ENCODE measurements at places on chromosomes 3 and 15.

DNA sequence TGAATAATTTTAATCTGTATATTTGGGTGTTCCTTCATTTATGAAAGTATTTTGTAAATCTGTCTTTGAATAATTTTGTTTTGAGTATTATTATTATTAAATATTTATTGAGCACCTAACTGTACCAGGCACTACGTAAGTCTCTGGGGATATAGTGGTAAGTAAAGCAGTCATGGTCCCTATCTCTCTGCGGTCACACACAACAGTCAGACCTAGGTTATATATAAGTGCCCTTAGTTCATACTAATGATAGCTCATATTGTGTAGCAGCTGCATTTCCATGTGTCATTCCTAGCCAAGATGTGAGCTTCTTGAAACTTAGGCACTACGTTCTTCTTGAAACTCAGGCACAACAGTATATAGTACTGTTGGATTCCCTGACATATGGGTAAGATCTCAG lies 12.4 kb downstream of the NKTR start:
- DNase-seq, result no peak

- no peak for DNase-seq
These were observed 56.3 kb upstream of the ICE2 start for GRCh38 chr15:60535265-60535664.

DNA sequence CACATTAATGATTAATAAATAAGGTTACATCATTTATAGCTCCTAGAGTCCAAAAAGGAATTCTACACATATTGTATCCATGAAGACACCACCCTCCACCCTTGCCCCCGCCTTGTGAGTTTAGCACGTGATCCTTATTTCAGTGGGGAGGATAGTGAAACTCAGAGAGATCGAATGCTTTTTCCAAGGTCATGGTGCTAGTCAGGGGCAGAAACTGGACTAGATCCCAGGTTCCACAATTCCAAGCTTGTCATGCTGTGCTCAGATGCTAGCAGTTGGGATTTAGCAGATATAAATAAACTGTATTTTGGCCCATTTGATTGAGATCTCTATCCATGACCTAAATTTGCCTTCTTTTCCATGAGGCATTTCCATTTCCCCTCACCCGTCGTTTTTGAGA lies 227.4 kb upstream of the THRB start:
- no peak for DNase-seq

DNA sequence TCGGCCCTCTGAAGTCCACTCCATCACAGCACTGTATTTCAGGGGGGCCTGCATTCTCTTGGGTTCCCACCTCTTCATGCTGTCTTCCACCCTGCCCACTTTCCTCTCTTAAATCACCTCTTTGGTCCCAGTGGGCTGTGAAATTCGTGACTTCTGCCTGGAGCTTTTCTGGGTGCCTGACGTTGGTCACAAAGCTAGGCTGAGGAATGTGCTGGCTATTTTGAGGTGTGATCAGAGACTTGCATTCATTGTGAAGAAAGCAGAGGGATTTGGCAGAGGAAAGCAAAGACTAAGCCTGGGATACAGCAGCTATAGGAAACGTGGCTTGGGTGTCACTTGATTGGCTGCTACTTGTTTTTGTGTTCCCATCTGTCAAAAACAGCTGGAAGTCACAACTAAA lies 202.5 kb downstream of the SATB1 start:
- DNase-seq, result no peak

- no peak for DNase-seq
These were observed 35.8 kb upstream of the LRTM1 start for GRCh38 chr3:54963641-54964040.

DNA sequence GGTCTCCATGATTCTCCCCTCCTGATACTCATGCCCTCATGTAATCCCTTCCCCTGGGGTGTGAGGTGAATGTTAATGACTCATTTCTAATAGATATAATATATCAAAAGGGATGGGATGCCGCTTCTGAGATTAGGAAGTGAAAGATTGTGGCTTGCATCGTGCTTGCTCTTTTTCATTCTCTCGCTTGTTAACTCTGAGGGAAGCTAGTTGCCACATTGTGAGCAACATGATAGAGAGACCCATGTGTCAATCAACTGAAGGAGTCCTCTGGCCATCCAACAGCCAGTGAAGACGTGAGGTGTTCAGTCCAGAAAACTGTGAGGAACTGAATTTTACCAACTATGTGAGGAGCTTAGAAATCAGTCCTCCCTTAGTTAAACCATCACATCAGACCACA lies 28.9 kb upstream of the DRD3 start:
- DNase-seq, result no peak

- DNase-seq, result no peak
These were observed 888.3 kb downstream of the TUSC7 start for GRCh38 chr3:117597865-117598264.

DNA sequence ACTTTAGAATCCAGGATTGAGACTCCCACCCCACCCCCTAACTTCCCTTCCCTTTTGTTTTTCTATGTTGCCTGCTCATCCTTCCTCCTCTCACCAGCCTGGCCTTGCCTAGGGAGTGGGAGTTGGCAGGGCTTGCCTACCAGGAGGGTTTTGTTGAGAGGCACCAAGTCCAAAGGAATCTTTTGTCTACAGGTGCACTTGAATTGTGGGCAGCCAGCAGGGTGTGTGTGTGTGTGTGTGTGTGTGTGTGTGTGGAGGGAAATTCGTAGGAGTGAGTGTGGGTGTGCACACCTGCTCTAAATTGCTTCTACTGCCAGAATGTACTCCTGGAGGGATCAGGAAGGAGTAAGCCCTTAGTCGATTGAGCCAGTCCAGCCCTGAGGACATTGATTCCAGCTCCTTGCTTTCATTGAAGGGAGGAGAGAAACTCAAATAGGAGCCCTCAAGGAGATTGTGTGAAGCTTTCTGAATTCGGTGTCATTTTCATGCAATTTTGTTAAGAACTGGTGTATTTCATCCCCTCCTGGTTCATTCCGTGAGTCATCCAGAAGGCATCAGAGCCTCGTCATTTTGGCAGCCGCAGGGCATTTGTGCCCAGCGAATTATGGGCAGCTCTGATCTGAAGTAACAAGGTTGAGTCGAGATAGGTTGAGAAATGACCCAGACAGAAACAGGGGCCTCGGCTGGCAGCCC lies 112.1 kb downstream of the SLCO3A1 start:
- DNase-seq, result no peak

DNA sequence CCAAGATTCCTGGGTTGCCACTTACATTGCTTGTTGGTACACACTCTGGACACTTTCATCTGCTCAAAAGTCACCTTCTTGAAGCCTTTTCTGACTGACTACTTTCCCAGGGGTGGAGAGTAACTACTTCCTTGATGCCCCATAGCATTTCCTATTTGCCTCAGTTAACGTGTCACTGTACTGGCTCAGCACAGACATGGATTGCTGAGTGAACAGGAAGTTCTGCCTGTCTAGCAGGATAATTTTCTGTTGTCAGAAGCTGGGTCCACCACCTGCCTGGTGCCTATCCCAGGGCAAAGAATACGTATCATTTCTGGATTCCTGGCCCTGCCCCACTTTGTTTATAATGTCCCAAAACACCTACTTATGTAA lies 15.3 kb upstream of the ABHD17C start:
- DNase-seq, result no peak

- DNase-seq, result no peak
These were observed 113.9 kb downstream of the DGKG start for GRCh38 chr3:186247821-186248814.

GRCh38 chr3:128867200-128868125 lies 12.0 kb upstream of the ACAD9 start:
- no peak for DNase-seq

DNA sequence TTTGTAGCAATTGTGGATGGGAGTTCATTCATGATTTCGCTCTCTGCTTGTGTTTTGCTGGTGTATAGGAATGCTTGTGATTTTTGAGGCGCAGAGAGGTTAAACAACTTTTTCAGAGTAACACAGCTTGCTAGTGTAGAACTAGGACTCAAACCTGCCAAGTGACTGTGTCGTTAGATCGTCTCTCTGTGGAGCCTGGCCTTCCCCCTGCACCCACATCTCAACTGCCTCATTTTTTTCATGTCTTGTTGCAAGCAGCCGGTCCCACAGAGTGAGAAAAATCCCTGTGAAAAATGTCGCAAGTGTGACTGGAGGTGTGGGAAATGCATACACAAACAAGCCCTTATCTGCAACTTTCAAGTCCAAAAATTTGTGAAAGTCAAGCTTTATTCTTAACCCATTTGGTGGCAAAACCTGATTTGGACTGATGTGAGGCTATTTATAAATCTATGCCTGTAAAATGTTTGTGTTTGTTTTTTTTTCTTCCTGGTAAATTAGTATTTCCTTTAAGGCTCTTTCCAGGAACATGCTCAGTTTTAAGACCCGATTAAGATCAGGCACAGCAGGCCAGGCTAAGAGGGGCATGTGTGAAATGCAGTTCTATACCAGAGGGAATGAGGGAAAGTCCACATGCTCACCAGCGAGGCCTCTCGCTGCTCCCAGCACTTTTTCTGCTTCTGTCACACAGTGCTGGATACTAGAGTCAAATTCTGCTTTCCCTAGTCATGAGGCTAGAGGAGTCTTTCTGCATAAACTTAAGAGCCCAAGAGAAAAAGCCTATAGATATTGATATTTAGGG lies 25.8 kb downstream of the ST6GAL1 start:
- DNase-seq, result no peak

DNA sequence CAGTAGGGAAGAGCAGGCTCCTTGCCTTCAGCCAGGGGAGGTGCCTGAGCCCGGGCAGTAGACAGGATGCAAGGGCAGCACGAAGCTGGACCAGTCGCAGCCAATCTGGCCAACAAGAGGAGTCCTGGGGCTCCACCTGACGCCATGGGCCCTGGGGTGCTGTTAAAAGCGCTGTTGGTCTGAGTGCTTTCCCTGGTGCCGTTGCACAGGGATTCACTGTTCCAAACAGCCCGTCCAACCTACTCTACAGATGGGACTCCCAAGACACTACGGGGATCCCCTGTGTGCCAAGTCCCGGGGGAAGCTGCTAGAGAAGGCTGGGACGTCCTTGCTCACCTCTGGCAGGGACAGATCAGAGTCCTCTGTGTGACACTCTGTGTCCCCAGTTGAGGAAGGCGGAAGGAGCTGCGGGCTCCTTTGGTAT lies 632 bp downstream of the CTSH start:
- DNase-seq, result no peak

GRCh38 chr3:194166682-194167479 lies 30.9 kb downstream of the HES1 start:
- DNase-seq, result no peak

DNA sequence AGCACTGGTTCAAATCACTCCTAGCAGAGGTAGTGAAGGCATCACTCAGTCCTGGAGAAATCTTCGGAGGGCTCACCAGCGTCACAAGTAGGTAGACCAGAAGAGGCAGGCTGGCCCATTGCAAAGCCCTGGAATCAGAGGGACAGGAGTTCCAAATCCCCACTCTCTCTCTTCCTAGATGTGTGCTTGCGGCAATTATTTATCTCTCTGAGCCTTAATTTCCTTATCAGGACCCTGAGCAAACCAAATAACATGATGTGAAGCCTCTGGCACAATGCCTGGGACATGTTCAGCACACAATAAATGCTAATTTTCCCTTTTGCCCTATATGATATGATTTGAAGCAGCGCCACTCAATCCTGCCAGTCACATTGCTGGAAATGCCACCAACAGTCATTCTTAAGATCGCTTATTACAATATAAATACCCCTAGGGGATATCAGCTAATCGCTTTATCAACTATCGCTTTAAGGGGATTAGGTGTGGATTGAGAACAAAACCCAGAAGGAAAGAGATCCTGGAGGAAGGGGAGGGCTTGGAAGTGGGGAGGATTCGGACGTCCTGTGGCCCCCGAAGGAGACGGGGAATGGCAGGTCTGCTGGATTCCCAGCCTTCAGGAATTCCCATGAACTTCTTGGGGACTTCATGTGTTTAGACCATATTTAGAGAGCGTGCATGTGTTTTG lies 59.5 kb upstream of the TSEN2 start:
- no peak for DNase-seq

GRCh38 chr3:38618343-38618742 lies 31.1 kb downstream of the SCN5A start:
- DNase-seq, result no peak

- no peak for DNase-seq
These were observed 1.2 kb downstream of the HRH1 start for GRCh38 chr3:11155341-11156025.

DNA sequence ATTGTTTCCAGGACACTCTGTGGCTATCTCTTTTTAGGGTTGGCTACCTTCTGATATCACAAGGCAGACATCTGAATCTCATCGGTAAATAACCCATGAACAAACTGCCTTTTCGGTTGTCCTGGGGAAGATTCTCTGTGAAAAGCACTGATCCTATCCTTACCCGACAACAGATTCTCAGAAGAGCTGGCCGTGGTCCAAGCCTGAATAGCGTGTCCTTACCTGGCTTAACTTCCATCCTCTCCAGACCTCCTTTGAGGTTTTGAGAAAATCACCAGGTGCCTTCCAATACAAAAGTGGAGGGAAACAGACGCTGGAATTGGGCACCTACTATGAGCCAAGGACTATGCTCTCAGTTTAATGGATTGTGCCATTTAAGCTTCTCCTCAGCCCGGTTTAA lies 87.4 kb upstream of the ARHGEF3 start:
- DNase-seq, result no peak

DNA sequence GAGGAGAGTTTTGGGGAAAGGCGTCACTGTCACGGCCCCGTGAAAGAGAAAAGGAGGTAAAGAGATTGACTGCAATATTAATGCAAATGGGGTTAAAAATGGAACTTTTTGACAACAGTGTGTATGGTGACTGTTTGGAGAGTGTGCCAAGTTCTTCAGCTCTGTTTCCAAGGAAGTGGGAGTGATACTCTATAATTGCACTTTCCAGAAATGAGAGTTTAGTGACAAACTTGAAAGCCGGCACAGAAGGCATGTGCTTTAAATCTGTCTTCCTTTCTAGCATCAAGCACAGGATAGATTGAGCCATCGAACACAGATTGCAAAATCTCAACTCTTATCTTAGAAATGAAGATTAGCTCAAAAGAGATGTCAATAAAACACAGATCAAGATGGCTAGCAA lies 51.9 kb upstream of the SNRPA1 start:
- DNase-seq, result no peak

- DNase-seq, result no peak
These were observed 34.9 kb upstream of the POLR2M start for GRCh38 chr15:57671636-57672035.

GRCh38 chr3:143977341-143978262 lies 6.0 kb downstream of the DIPK2A start:
- DNase-seq, result no peak

GRCh38 chr3:5197022-5197421 lies 9.5 kb downstream of the EDEM1 start:
- DNase-seq, result no peak

DNA sequence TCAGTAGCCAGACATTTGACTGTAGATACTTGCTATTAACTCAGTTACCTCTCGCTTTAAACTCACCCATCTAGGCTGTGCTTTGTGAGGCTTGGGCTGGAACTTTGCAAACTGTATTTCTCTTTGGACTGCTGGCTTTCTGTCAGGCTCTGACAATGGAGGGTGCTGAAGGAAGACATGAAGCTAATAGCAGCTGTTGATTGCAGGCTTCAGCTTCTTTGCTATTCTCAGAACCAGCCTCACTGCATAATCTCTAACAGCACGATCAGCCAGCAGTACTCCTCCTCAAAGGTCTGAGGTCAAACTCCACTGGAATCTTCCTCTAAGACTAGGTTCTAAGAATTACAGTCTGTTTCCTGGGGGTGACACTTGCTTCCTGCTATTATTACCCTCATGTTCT lies 295.6 kb downstream of the ZBBX start:
- no peak for DNase-seq

GRCh38 chr3:99576904-99577559 lies 61.4 kb upstream of the COL8A1 start:
- no peak for DNase-seq

GRCh38 chr15:57698991-57699390 lies 7.5 kb upstream of the POLR2M start:
- DNase-seq, result no peak

- DNase-seq, result no peak
These were observed 8.0 kb upstream of the ANKRD28 start for GRCh38 chr3:15805756-15806266.
